ENCODE measurements at places on chromosomes 4 and X.

DNA sequence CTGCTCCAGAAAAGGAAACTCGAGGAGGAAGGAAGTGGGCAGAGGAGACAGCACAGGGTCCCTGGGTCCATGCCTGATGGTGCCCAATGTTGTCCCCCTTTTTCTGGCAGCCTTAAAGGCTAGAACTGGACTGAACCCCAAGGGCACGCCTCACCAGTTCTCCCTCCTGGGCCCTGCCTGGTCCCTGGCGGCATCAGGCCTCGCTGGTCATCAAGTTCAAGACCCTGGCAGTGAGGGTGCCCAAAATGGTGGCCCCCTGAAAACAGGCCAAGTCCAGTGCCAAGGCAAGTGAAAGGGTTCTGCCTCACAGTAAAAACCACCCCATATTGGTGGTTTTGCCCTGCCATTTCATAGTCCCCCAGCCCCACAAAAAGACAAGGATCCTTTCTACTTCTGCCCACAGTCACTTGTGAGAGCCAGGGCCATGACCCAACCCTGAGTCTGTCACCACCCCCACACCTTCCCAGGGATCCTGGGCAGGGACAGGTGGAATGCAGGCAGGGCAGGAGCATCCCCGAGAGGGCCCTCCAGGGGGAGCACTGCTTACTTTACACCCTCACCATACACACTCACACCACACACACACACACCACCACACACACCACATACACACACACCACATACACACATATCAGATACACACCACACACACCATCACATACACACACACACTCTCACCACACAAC is 107.6 kb downstream of the DCTD start:
- no peak for DNase-seq

DNA sequence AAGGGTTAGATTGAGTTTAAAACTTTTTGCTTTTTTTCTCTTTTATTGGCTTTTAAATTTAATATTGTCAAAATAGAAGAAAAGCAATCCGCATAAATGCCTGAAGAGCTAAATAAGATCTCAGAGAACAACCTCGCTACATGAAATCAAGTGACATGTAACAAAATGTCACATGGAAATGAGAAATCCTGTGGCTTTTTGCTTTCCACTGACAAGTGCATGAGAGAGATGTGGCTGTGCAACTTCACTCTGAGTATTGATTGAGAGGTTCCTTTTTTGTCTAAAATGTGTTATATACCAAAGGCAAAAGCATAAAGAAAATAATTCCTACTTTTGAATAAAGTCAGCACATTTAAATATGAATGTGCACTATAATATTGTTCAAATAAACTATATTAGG is 263.5 kb downstream of the MAPK10 start:
- DNase-seq: no peak

DNA sequence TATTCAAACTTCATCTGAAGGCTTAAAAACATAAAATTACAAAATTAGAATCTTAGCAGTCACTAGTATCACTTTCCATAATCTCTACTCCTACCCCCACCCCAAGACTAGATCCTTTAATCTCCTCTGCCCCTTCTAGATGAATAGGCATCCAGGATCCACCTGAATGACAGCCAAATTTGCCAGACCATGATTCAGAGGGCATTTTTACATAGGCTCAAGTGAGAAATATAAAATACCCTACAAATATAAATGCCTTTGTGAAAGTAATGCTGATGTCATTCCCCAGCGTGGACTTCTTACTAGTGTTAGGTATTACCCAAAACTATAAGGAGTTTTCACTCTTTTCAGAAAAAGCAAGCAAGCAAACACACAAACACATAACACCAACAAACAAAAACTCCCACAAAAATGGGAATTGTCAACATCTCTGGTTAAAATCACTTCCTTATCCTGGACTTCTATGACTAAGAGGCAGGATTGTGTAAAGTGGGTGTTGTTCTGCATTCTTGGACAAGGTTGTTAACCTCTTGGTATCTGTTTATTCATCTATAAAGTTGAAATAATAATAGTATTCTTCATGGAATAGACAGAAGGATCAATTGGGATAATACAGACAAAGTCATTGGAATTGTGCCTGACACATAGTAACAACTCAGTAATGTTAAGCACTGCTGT is 51.3 kb upstream of the TMPRSS11F start:
- no peak for DNase-seq

GRCh38 chr4:3465698-3466671 is 2.9 kb downstream of the DOK7 start:
- DNase-seq: no peak

DNA sequence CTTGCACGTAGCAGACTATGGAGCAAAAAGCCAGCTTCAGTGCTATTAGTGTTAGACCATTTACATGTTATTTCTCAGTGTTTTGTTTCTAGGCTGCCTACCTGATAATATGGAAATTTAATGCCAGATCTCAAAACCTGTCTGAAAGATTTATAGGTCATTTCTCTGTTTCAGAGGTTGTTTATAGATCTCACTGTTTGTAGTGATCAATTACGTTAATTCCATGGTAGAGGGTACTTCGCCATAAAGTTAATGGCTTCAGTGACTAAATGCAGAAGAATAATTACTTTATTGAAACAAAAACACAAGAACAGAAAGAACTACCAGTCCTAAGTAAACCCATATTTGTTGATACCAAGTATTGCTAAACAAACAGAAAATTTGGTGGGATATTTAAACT is 420.8 kb downstream of the ARHGAP24 start:
- DNase-seq: no peak

DNA sequence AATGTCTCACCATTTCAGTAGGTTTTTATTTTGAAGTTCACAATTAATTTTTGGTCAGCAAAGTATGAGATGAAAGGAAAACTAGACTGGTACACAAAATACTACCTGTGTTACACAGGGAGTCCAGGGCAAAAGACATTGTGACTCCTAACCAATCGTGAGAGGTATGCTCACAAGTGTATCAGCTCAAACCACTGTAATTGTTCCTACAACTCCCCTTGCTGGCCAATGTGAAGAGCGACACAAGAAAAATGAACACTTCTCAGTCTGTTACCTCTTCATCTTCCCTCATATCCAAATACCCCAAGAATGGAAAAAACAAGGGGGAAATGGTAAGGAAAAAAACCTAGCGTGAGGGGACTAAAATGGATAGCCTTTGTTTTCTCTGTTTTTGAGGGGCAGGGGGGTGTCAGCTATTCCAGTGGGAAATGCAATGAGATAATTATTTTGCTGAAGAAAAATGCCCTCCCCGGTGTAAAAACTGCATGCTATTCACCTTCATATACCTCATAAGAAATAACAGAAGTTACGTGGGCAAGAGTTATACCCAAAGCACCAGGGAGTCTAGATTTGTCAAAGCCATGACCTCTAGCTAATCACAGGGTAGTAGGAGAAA is 30.6 kb upstream of the NSUN7 start:
- no peak for DNase-seq

Measured in C1 segment of cervical spinal cord (tissue), 14 donors.